ENCODE measurements at places on chromosomes 5 and 9.

DNA sequence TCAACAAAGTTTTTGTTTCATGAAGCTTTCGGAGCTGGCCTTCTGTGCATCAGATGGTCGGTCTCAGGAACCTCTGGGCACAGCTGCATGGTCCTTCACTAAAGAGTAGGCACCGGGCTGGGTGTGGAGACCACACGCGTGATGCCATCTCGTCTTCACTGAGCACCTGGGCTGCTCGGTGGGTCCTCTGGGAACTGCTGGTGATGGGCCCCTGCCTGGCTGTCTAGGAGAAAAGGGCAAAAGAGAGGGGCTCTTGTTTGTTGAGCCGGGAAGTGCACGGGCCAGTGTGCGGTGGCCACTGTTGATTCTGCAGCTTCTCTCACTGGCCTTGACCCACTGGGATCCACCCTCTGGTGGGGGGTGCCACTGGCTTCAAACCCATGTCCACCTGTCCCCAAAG is 46.0 kb downstream of the COL5A1 start:
- DNase-seq = no peak

DNA sequence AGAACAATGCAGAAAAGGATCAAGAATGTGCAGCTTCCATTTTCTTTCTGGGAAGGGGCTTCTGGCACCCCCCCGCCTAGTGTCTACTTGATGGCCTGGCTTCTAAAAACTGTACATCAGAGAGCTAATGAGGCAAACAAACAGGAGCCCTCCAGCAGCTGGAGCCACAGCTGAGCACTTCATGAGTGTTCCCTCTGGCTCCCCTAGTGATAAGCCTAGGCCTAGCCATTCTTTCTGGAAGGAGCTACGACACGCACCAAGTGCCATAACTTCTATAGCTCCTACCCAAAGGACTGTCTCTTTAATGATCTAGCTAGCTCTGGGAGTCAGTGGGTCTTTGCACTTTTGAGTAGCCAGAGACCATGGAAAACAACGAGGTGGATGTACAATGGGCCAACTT is 66.1 kb downstream of the DNAH5 start:
- DNase-seq = no peak

GRCh38 chr5:43191740-43192557 is at the start of gene NIM1K:
NIM1K (plus strand) TSS chr5:43192225; CDS start chr5:43245776, 53,551 bp downstream.
- peak; percentile 63 for DNase-seq

DNA sequence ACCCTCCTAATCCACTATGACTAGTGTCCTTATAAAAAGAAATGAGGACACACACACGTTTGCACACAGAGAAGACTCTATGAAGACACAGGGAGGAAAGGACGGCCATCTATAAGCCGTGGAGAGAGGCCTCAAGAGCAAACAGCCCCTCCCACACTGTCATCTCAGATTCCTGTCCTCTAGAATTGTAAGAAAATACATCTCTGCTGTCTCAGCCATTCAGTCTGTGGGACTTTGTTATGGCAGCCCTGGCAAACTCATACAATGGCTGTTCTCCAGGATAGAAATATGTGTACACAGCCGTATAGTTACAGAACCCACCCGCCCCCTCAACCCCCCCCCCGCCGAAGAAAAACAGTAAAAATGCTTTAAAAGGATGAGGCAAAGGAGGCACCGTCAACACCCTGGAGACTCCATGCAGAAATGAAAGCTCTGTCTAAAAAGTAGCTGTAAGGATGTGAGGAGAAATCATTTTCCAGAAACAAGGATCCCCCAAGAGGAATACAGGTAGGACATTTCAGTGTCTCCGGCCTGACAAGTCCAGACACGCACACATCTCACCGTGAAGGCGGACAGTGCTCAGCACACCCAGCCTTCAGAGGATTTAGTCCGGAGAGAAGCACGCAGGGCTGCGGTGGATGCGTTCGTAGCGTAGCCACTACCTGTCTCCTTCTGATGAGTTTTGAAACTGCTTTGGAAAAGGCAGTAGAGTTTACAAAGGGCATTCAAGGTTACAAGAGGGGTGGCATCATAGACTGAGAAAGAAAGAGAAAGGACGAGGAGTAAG is 110.8 kb upstream of the ERCC6L2 start:
- DNase-seq = no peak

GRCh38 chr5:110925398-110925797 is 146.1 kb upstream of the TSLP start:
- DNase-seq = no peak

- no peak for DNase-seq
Observed at GRCh38 chr9:132674485-132674884, 4.2 kb downstream of the GTF3C4 start.

- DNase-seq = no peak
Observed at GRCh38 chr9:110357505-110357904, 19.8 kb upstream of the TXNDC8 start.

GRCh38 chr9:109463924-109464625 is 34.0 kb downstream of the PTPN3 start:
- no peak for DNase-seq

GRCh38 chr9:19440823-19441580 is 32.2 kb downstream of the ACER2 start:
- no peak for DNase-seq

GRCh38 chr5:54742417-54742891 is 224.9 kb downstream of the SNX18 start:
- peak; percentile 33 for DNase-seq

DNA sequence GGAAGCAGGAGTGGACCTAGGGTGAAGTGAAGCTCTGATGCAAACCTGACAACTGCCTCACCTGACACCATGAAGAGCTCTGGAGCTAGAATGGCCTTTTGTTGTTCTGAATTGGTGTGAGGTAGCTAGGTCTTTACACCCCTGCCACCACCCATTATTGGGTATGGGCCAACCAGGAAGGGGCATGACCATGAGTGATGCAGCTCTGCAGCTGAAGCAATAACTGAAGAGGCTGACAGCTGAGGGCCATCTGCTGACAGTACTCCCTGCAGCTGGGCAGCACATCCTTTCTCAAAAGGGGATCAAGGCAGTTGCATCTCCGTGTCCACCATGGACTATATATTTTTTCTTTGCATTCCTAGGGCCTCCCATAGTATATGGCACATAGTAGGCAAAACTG is 87.0 kb upstream of the TLE1 start:
- peak; percentile 16 for DNase-seq

DNA sequence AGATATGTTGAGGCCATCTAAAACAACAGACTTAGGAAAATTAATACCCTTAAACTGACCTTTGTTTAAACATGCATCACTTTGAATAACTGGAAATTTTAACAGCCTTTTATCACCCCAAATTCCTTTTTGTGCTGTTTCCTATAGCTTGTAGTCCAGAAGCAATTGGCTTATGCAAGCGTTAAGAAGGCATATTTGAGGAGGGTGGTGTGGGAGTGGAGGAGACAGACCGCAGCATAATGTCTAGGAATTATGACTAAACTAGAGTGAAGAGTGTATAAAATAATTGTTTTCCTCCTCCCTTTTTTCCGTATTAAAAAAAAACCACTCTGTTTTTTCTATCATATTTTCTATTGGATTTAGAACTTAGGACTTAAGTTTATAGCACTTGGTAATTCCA is 51.8 kb upstream of the MPDZ start:
- DNase-seq = no peak

GRCh38 chr9:109453210-109453842 is 44.8 kb downstream of the PTPN3 start:
- DNase-seq = no peak

GRCh38 chr9:21995006-21995665 is 545 bp downstream of the CDKN2B-AS1 start:
- peak; percentile 92 for DNase-seq

DNA sequence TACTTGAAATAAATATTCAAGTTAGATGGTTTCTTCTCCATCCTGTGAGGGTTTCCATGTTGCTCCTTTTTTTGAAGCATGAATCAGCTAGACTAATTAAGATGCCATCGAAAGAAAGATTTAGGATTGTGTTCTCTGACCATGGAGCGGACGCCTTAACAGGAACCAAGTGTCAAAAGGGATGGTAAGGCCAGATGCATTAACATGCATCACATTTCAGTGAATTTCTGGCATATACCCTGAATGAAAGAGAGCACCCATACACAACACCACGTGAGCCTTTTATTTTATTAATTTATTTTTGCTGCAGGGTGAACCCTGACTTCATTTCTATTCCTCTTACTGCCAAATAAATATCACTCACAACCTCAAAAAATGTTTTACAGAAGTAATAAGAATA is 1045.3 kb upstream of the ARRDC3 start:
- DNase-seq = no peak

DNA sequence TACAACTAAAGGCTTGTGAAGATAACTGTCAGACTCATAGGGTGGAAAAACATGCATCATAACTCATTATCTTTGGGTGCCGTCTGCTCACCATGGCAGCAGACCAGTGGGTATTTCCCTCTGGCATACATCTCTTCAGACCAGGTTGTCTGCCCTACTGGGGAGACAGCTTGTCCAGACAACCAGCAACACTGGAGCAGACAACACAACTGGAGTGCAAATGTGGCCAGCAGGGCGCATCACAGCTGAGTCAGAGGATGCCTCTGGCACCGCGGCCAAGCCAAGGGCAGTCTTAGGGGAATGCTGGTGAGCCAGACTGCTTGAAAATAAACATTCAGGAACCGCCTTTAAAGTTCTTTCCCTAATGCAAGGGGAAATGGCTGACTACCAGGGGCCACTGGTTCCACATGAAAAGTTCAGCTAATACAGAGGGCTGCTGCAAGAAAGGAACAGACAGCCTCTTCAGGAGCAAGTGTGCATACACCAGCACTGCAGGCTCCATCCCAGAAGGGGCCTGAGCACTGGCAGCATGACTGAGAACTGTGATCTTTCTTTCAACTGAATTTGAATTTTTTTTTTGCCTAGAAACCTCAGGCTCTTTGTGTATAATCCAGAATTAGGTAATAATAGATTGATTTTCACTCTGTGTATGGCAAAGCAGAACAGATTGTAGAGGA is 77.3 kb downstream of the MAMDC2 start:
- peak; percentile 77 for DNase-seq

DNA sequence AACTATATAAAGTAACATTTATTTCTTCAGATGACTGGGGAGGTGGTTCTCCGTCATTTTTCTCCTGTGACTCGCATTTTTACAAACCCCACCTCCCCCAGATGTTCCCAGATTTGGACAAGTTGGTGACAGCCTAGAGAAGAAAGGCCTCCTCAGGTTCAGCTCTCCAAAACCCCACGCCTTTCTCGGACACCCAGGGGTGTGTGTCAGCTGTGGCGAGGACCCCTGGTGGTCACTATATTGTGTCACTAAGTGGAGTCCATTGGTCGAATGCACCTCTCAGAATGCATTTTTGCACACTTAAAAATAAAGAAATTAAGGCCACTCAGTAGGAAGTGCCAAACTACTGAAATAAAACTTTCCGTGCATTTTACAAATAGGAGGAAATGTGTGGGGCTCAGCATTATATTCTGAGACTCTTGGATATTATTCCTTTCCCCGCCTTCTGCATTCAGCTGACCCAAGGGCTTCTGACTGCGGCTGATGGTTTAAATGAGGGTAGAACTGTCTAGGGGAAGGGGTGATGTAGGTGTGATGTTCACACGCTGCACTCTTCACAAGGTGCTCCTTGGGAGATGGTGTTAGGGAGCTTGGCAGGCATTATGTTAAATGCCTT is 47.6 kb downstream of the ACO1 start:
- DNase-seq = peak; percentile 77

- DNase-seq = no peak
Observed at GRCh38 chr9:108012405-108012804, 522.8 kb upstream of the KLF4 start.

DNA sequence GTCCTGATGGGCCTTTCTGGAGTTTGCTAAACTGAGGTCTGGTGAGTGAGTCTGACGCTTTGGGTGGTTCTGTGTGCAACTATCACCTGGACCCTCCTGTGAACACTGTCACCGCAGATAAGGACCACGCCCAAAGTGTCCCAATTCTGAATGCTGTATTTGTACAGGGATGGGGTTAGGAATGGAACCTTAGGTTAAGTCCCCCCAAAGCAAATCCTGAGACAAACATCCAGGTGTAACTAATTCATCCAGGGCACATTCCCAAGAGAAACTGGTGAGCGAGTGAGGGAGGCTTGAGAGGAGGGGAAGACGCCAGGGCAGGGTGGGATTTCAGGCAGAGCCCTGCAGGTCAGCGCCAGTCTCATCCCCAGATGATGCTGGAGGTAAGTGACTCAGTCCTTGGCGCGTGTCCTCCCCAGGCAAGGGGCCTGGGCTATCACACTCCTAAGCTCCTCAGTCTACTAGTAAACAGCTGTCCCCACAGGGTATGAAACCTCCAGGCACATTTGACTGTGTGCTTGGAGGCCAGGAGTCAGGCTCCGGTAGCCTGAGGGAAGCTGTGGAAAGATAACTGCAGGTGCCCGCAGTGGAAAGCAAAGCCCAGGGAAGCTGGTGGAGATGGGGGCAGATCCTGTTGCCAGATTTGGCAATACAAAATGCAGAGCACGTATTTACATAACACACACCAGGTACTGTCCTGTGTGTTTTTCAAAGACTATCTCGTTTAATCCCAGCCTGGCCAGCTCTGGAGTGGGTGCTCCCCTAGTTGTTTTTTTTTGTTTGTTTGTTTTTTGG is 66.7 kb downstream of the IL6ST start:
- no peak for DNase-seq

DNA sequence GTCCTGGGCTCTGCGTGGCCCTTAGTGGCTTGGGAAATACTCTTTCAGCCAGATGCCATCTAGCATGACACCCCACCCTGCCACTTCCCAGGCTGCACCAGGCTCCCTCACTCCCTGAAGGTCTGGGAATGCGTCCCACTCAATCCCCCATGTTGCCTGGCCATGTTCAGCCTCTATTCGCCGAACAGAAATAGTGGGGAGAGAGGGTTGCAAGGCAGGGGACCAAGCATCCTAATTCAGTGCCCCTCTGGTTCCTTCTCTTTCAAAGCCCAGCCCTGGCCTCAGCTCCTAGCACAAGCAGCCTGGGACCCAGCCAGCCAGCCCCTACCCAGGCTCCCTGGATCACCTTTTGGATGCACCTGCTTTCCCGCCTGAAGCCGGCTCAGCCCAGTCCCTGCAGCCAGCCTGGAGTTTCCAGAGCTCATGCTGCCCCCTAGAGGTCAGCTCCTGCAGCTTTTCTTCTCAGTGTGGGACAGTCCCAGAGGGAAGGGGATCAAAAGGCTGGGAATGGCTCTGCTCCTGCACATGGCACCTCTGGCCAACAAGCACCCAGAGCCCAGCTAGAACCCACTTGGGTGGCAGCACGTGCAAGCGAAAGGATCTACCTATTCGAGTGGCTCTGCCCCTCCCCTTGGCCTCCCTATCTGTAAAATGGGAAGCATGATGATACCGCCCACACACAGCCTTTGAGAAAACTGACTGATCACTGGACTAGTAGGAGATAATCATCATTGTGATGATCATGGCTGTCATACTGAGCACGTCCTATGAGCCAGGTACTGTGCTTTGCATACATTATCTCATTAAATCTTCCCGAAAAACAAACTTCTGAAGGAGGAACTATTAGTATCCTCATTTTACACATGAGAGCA is 48.7 kb upstream of the C5orf58 start:
- peak; percentile 71 for DNase-seq

DNA sequence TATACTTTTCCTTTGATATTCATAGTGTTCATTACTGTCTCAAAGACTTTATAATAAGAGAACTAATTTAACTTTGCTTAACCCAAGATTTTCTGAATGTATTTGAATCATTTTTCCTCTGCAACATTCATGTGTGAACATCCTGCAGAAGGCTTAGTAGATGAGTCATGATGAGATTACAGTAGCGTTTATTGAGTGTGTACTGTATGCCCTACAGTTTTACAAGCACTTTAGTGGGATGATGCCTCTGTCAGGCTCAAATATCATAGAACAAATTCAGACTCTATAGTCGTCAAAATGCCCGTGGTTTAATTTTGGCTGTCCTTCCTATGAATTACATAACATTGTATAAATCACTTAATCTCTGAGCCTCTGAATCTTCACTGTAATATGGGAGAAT is 41.2 kb downstream of the FYB1 start:
- peak; percentile 42 for DNase-seq

- DNase-seq = no peak
Observed at GRCh38 chr5:150670275-150670947, 9.4 kb downstream of the MYOZ3 start.

Measured in hematopoietic multipotent progenitor cell treated with erythropoietin and hydrocortisone succinate and interleukin-3 and kit ligand, for 4 days (in vitro differentiated cells).